ENCODE measurements at places on chromosomes 13 and 19. TPM values are rescaled to one million over a fixed set of nuclear protein-coding genes. Genes with fewer than 3 reads are reported as not detected.

CD37 gene
- total RNA-seq = 256 TPM

GRCh38 chr13:90068658-90069057 lies 1278.8 kb upstream of the MIR17HG start:
- no peak for DNase-seq

DNA sequence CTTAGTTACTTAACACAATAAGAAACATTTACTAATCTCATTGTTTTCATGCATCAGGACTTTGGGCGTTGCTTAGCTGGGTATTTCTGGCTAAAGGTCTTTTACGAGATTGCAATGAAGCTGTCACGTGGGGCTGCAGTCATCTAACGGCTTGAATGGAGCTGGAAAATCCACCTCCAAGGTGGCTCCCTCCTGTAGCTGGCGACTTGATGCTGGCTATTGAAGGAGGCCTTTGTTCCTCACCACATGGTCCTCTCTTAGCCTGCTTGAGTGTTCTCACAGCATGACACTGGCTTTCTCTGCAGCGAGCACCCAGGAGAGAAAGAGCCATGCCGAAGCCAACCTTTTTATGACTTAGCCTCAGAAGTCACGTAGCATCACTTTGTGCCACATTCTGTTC lies 92.0 kb downstream of the NHLRC3 start:
- no peak for DNase-seq

- DNase-seq = no peak
Observed at GRCh38 chr13:40922437-40923040, 96.6 kb downstream of the ELF1 start.

- no peak for DNase-seq
Observed at GRCh38 chr13:112643759-112644459, 45.9 kb upstream of the ATP11A start.
